ENCODE measurements at places on chromosomes 16 and 17. TPM values are rescaled to one million over a fixed set of nuclear protein-coding genes. Genes with fewer than 3 reads are reported as not detected.

DNA sequence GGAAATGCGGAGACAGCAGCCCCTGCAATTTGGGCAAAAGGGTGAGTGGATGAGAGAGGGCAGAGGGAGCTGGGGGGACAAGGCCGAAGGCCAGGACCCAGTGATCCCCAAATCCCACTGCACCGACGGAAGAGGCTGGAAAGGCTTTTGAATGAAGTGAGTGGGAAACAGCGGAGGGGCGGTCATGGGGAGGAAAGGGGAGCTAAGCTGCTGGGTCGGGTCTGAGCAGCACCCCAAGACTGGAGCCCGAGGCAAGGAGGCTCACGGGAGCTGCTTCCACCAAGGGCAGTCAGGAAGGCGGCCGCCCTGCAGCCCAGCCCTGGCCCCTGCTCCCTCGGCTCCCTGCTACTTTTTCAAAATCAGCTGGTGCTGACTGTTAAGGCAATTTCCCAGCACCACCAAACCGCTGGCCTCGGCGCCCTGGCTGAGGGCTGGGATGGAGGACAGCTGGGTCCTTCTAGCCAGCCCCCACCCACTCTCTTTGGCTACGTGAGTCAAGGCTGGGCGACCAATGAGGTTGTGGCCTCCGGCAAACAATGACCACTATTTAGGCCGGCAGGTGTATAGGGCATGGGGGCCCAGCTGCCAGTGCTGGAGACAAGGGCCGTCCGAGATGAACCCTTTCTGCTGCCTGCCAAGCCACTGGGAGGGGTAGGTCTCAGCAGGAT is 507 bp downstream of the SERPINF1 start:
- H3K4me1 ChIP-seq: peaks cover 25% of the 10 kb centered on the region
- no peaks in the 10 kb centered on the region for H3K36me3 ChIP-seq
- no peaks in the 10 kb centered on the region for H3K27me3 ChIP-seq
- no peak for DNase-seq
- no peak overlapping the region for H3K4me3 ChIP-seq
- peak overlapping the region; percentile 32 for H3K27ac ChIP-seq

DNA sequence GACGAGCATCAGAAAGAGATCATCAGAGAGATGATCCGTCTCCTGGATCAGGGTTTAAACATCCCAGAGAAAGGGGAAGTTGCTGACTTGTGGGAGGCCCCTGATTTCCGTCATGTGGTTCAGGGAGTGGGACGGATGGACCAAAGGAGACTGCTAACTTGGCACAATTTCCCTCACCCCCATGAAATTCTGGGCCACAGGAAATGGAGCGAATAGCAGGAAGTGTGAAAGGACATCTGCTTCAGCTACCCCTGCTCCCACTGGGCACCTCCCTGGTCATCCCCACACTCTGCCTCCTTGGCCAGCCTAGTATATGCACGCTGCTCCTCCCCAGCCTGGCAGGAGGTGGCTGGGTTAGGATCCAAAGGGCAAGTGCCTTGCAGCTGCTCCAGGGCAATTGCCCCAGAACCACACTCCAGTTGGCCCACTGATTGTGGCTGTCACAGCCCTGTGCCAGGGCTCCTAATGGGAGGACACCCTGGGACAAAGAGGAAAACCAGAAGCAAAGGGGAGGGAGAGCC is 1.3 kb downstream of the ARRB2 start:
- peak overlapping the region; percentile 97 for H3K27ac ChIP-seq
- no peaks in the 10 kb centered on the region for H3K27me3 ChIP-seq
- peaks cover 60% of the 10 kb centered on the region for H3K4me1 ChIP-seq
- H3K4me3 ChIP-seq: peak overlapping the region; percentile 95
- DNase-seq: no peak
- peaks cover 33% of the 10 kb centered on the region for H3K36me3 ChIP-seq

PRSS33 gene
- total RNA-seq: not detected

SHPK gene
- 13.9 TPM for total RNA-seq

GRCh38 chr17:610276-610675 is 104.4 kb downstream of the VPS53 start:
- H3K36me3 ChIP-seq: peaks cover 29% of the 10 kb centered on the region
- no peaks in the 10 kb centered on the region for H3K4me1 ChIP-seq

- no peak overlapping the region for H3K4me3 ChIP-seq
- no peaks in the 10 kb centered on the region for H3K27me3 ChIP-seq
- H3K36me3 ChIP-seq: peaks cover 37% of the 10 kb centered on the region
Measured at GRCh38 chr16:47492428-47493377, 31.6 kb downstream of the PHKB start.

- H3K27ac ChIP-seq: no peak overlapping the region
- no peak for DNase-seq
- H3K4me1 ChIP-seq: no peaks in the 10 kb centered on the region
- no peak overlapping the region for H3K4me3 ChIP-seq
Measured at GRCh38 chr17:29085223-29085622, 42.3 kb downstream of the PIPOX start.

DNA sequence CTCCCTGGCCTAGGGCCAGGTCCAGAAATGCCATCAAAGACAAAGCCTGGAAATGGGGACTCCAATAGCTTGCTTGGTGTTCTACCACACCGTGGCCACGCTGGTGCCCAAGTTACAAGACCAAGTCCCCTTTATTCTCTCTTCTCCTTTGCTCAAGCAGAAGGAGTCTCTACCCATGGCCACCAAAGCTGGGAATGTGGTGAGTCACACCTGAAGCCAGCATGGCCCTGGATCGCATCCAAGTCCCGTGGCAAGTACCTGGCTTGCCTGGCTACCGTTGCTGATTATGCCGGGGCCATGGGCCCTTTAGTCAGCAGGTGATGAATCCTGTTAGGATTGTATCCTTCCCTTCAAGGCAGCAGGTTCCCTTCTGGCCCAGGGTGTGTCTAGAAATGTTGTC is 260.0 kb downstream of the HAPSTR1 start:
- no peaks in the 10 kb centered on the region for H3K36me3 ChIP-seq
- H3K4me1 ChIP-seq: no peaks in the 10 kb centered on the region
- no peaks in the 10 kb centered on the region for H3K27me3 ChIP-seq

- H3K36me3 ChIP-seq: no peaks in the 10 kb centered on the region
- peaks cover 4% of the 10 kb centered on the region for H3K27me3 ChIP-seq
- no peak overlapping the region for H3K27ac ChIP-seq
- H3K4me3 ChIP-seq: no peak overlapping the region
Measured at GRCh38 chr17:40485851-40486521, 15.4 kb downstream of the TNS4 start.

DNA sequence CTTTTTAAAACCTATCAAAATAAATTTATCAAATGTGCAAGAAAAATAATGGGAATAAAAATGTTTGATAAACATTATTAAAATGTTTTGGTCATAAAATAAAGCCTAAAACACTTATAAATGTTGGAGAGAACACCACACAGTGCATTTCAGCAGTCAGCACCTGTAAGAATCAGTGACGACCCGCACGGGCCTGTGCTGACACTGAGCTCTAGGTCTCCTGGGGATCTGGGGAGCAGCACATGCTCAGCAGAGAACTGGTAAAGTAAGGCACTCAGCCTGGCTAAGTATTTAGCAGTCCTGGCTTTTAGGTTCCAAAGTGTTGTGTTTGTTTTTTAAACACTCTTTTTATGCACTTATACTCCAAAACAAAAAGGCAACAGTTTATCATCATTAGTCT is 46.9 kb downstream of the HELZ start:
- H3K4me1 ChIP-seq: peaks cover 5% of the 10 kb centered on the region
- H3K4me3 ChIP-seq: no peak overlapping the region
- peaks cover 58% of the 10 kb centered on the region for H3K36me3 ChIP-seq
- no peak for DNase-seq
- H3K27me3 ChIP-seq: no peaks in the 10 kb centered on the region

DNA sequence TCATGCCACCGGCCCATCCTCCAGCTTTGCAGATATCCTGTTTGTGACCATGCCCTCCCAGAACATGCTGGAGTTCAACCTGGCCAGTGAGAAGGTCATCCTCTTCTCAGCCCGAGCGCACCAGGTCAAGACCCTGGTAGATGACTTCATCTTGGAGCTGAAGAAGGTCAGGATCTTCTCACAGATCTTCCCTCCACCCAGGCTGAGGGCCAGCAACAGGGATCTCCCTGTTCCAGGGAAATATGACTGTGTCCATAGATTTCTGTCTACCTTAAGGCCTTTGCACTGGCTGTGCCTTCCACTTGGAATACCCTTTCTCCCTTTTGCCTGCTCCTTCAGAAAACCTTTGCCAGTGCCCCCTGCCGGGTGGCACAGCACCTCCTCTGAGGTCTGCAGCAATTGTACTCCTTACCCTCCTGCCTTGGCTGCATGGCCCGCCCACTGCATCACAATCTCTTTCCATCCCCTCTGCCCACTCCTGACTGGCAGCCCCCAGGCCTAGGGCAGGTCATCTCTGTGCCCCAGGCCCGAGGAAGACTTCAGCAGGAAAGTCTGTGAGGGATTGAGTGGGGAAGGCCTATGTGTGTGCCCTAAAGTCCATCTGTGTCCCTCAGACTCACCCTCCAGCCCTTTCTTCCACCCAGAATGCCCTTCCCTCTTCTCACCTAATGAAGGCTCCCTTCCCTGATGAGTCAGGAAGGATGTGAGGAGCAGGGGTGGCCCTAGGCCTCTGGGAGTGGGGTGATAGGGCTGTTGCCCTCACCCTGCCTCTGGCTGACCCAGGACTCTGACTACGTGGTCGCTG is 27.3 kb upstream of the ALKBH5 start:
- H3K4me1 ChIP-seq: peaks cover 7% of the 10 kb centered on the region
- no peak overlapping the region for H3K27ac ChIP-seq
- no peaks in the 10 kb centered on the region for H3K27me3 ChIP-seq
- no peak for DNase-seq
- H3K4me3 ChIP-seq: no peak overlapping the region
- no peaks in the 10 kb centered on the region for H3K36me3 ChIP-seq

DNA sequence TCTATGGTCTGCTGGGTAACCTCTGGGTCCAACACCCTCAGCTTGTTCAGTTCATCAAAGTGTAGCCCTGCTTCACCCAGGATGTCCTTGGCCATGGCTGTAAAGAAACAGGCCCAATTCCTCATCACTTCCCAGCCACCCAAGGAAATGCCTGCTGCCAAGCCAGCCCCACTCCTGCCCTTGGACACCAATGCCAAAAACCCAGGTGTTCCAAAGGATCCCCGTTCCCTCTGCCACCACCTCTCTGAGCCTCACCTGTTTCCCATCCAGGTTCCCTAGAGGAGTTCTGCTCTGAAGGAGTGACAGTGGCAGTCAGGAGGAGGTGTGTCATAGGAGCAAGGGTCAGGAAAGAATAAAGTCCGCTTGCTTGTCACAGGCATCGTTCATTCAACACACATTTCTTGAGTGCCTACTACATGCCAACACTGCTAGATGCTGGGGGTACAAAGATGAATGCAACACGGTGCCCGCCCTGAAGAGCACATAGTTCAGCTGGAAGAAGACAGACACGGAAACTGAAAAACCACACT is 3.3 kb downstream of the IFT20 start:
- H3K36me3 ChIP-seq: peaks cover 16% of the 10 kb centered on the region
- H3K4me3 ChIP-seq: no peak overlapping the region
- H3K4me1 ChIP-seq: peaks cover 38% of the 10 kb centered on the region
- DNase-seq: peak; percentile 31
- no peaks in the 10 kb centered on the region for H3K27me3 ChIP-seq
- H3K27ac ChIP-seq: no peak overlapping the region

GRCh38 chr16:54112451-54113206 is 174.0 kb downstream of the IRX3 start:
- no peak for DNase-seq
- H3K4me1 ChIP-seq: no peaks in the 10 kb centered on the region
- no peaks in the 10 kb centered on the region for H3K27me3 ChIP-seq
- no peak overlapping the region for H3K27ac ChIP-seq
- no peak overlapping the region for H3K4me3 ChIP-seq

KLHL10 gene
- total RNA-seq: not detected

GLP2R gene
- total RNA-seq: not detected

GRCh38 chr17:8401107-8401506 is 3.5 kb upstream of the RNF222 start:
- peaks cover 32% of the 10 kb centered on the region for H3K27me3 ChIP-seq
- H3K4me3 ChIP-seq: no peak overlapping the region
- H3K27ac ChIP-seq: no peak overlapping the region
- DNase-seq: no peak

WDR81 gene
- 32.1 TPM for total RNA-seq

DNA sequence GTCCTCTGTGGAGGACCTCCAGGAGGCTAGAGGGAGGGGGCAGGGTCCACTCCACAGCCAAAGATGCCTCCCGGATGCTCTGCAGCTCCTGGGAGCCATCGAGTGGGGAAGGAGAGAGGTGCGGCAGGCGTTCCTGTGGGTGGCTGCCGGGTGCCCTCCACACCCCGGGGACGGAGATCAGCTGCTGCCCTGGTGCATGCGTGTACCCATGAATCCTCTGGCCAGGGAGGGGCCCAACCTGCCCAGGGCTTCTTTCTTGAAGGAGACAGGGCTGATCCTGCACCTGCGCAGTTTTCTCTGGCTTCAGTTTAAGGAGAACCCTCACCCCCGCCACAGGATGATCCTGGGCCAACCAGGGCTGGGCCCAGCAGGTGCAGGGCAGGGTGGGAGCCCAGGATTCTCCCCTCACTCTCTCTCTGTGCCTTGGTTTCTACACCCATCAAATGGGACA is 33.5 kb upstream of the DOC2B start:
- H3K4me3 ChIP-seq: no peak overlapping the region
- no peaks in the 10 kb centered on the region for H3K36me3 ChIP-seq
- no peak for DNase-seq
- H3K27me3 ChIP-seq: peaks cover 3% of the 10 kb centered on the region
- H3K27ac ChIP-seq: no peak overlapping the region
- H3K4me1 ChIP-seq: no peaks in the 10 kb centered on the region

- H3K4me1 ChIP-seq: no peaks in the 10 kb centered on the region
- H3K4me3 ChIP-seq: no peak overlapping the region
- no peaks in the 10 kb centered on the region for H3K36me3 ChIP-seq
- no peak overlapping the region for H3K27ac ChIP-seq
- no peak for DNase-seq
Measured at GRCh38 chr16:73002866-73003265, 45.1 kb downstream of the ZFHX3 start.

- H3K4me1 ChIP-seq: peaks cover 2% of the 10 kb centered on the region
- no peaks in the 10 kb centered on the region for H3K36me3 ChIP-seq
- H3K27me3 ChIP-seq: peaks cover 13% of the 10 kb centered on the region
- H3K4me3 ChIP-seq: no peak overlapping the region
Measured at GRCh38 chr17:74408262-74408661, 23.6 kb upstream of the GPRC5C start.

DNA sequence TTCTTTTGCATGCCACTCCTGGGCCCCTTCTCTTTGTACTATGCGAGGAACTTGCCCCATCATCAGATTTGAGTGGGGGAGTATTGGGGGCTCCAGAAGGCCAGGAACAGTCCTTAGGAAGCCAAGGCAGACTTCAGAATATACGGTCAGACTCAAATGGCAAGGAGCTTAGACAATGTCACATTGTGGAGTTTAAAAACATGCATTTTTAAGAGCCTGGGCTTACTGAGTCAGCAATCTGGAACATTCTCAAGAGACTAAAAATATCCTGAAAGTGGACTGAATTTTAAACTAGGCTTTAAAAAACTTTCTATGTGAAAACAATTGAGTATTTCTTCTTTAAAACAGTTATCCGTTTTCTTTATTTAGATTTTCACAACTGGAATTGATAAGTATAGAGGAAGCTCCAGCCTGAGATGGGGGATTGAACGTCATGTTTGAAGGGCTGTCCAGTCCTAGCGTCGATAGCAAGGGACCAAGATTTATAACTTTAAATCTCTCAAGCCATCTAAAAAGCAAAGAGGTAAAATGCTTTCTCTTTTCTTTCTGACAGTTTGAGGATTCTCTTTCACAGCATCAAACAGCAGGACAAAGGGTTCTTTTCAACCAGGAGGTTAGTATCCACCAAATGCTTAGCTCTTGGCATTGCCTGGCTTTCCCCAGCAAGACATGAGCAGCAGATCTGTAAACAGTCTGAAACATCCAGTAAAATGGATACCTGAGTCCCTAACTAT is 45.8 kb upstream of the CDRT4 start:
- H3K36me3 ChIP-seq: peaks cover 19% of the 10 kb centered on the region
- H3K27ac ChIP-seq: no peak overlapping the region
- H3K4me3 ChIP-seq: no peak overlapping the region
- no peaks in the 10 kb centered on the region for H3K4me1 ChIP-seq
- no peak for DNase-seq

CFDP1 gene
- 44.0 TPM for total RNA-seq
